ENCODE measurements at places on chromosomes 2 and 18.

GRCh38 chr2:151878655-151879563 is 50.7 kb upstream of the ARL5A start:
- no peak for DNase-seq

GRCh38 chr2:137977790-137978189 is 13.5 kb downstream of the HNMT start:
- DNase-seq, result no peak

DNA sequence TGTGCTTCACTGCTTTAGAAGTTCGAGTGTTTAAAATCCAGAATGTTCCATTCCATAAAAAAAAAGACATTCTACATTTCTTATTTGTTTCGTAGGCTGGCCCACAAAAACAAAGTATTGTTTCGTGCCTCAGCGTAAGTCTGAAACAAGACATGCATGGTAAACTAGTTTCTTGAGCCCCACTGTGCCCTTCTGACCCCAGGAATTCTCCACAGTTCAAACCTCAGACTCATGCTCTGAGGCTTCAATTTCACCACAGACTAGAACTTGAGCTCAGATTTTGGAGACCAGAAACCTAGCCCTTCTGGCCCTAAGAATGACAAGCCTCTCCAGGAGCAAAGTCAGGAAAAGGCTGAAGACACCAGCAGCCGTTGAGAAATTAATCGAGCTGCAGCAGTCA is 151.5 kb downstream of the SLC8A1 start:
- no peak for DNase-seq

GRCh38 chr2:84427235-84428138 is 31.6 kb downstream of the SUCLG1 start:
- DNase-seq, result no peak

DNA sequence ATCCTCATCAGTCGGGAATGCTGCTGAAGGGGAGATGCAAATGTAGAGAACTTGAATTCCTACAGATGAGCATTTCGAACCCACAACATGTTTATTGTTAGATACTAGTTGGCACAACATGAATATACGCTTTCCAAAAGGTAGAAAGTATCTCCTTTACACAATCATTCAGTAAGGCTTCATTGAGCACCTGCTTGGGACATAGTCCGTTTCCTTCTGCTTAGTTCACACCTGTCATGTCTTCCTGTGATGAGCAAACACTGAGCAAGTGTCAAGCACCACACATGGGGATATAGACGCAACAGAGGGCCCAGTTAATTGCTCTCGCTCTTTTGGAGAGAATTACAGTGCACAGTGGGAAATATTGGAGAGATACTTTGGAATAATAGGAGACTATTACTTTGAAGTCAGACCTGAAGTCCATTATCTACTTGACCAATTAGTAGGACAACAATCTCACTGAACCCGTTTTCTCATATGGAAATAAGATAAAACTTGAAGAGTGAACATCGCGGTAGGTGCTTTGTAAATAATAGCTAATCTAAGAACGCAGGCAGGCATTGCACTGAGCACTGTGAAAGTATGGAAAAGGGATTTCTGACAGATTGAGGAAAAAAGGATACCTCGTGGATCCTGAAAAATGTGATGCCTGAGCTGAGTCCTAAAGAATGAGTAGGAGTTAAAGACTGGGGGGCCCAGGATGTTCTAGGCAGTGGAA is 1.2 kb downstream of the CPSF3 start:
- DNase-seq, result no peak

DNA sequence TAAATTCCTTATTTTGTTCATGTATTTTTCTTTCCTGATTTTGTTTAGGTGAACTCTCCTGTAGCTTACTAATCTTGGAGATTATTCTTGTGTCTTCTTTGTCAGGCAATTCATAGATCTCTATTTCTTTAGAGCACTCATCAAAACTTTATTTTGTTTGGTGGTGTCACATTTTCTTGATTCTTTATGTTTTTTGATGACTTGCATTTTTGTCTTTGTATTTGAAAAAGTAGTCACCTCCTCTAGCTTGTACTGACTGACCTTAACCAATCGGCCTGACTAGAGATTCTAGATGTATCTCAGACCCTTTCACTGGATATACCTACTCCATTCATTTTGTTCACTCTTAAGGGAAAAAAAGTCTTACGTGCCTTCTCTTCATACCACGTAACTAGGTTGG is 986.3 kb upstream of the LRRTM1 start:
- no peak for DNase-seq

GRCh38 chr2:128526455-128526976 is 207.8 kb upstream of the HS6ST1 start:
- DNase-seq, result no peak

DNA sequence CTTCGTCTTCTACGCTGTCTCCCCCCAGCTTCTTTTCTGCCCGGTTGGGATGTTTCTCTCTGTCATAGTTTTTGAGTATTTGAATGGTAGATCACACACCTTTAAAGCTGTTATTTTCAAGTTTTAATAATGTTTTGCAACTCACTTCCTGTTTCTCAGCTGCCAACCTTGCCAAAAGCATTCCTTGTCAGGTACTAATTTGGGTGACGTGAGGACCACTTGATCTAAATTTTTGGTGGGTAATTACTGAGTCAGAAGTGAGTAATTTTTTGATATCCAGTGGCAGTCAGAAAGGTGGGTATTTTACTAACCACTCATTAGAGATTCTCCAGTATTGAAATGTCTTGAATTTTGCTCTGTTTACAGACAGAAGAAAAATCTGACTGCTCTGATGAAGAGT is 852.4 kb upstream of the FANCL start:
- no peak for DNase-seq

DNA sequence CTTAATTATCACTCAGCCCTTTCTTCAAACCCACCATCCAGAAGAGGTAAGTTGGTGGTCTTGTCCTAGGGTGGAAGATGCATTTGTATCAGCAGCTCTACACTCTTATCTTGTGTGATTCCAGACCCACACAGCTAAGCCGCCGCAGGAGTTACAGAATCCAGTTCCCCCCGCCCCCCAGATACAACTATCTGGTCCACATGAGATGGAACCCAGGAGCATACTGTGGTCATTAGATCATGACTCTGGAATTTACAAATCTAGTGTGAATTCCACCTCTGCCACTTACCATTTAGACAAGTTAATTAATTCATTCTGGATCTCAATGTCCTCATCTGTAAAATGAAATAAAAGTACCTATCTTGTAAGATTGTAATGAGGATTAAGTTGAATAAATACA is 486.4 kb downstream of the BCL11A start:
- DNase-seq, result no peak

DNA sequence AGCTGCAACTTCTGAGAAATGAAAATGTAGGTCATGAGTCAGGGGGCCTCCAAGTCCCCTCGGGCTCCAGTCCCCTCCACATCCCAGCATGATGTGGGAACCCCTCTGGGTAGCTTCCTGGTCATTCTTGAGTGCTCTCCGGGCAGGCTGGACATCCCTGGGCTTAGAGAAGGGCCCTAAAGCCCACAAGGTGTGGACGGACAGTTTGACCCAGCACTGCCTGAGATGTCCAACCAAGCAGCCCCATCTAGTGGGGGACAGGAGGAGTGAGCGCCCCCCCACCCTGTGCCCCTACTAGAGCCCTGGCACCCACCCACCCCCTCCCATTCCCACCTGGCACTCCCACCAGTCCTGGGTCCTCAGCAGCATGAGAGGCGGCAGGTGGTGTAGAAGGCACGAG is 46.0 kb downstream of the CYP27C1 start:
- no peak for DNase-seq

GRCh38 chr18:59001721-59002120 is 137.0 kb downstream of the ZNF532 start:
- no peak for DNase-seq

DNA sequence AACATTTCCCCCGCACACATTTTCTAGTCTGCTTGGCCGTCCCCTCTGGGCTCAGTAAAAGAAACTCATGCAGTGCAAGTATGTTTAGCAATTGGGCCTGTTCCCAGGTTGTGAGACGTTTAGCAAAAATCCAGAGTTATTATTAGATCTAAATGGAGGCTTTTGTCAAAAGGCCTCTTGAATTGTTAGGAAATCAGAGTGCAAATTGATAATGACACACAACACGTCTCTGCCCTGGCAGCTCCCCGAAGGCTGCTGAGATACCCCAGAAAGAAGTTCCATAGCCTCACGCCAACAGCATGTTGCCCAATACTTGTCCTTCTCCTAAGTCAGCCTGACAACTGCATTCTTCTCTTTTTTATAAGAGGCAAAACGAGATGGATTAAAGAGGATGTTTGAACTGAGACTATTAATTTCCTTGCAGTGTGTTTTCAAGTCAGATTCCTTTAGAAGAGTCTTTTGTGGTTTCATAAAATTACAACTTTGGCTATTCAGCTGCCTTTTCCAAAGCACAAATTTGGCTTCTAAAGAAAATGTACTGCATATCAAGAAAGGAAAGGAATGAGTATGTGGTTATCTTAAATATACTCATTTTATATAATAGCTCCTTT is 202.2 kb downstream of the TRIB2 start:
- no peak for DNase-seq

- DNase-seq, result no peak
Measured at GRCh38 chr2:15983496-15983895, 43.1 kb downstream of the MYCN start.

- DNase-seq, result no peak
Measured at GRCh38 chr18:72866901-72867745, 664 bp downstream of the NETO1 start.

DNA sequence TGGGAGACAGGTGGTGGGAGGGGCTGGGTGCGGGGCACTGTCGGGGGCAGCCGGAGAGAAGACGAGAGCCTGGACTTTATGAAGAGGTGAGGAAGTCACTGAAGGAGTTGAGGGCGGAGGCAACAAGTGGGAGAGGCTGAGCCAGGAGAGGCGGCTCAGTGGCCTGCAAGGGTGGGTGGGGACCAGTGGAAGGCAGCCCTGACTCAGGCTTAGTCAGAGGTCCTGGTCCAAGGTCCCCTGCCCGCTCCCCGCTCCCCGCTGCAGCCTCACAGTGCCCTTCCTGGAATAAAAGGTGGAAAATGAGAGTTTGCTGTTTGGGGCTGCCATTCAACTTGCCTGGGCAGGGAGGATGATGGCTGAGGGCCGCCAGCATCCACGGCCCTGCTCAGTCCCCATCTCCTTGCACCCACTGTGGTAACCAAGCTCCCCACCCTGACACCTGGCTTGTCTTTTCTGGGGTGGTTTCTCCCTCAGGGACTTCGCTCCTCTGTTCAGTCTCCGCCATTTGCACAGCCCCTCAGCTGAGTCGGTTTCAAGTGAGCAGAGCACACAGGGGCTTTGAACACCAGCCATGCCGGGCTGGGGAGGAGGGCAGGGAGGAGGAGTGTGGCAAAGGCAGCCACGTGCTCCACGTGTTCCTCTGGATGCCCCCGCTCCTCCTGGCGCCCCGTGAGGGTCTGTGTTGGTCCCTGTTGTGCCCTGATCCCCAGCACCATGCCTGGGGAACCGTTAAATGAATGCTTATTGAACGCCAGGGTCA is 13.7 kb upstream of the RALB start:
- DNase-seq, result no peak

DNA sequence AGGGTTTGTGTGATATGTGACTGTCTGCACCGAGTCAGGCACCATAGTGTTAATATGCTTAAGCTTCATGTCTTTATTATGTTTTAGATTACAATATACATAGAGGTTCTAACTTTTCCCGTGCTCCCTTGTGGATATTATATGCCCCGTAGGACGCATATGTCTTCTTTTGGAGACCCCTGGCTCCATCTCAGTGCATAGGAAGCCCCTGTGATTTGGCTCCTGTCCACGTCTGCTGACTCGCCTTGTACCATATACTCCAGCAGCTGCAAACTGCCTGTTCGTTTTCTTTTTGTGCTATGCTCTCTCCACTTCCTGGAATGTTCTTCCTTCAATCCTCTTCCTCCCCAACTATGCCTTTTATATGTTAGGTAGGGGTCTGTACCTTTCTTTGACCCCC is 110.9 kb downstream of the PTRHD1 start:
- DNase-seq, result no peak

GRCh38 chr2:72538486-72538885 is 287.3 kb downstream of the EXOC6B start:
- no peak for DNase-seq

- no peak for DNase-seq
Measured at GRCh38 chr2:144405982-144406788, 113.7 kb downstream of the ZEB2 start.

DNA sequence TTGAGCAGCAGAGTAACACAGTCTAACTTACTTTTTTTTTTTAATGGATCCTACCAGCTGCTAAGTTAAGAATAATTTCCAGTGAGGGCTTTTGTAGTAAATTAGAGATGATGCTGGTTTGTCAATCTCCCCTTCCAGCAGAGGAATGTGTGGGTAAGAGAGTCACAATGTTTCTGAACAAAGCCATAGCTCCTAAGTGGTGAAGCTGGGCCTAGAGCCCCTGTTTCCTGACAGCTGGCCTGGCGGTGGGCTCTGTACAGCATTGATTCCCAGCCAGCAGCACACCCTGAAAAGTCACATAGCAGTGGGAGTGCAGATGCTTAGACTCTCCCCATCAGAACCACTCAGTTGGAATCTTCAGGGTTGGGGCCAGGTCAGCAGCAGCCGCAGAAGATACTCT is 24.4 kb downstream of the CAPG start:
- no peak for DNase-seq

DNA sequence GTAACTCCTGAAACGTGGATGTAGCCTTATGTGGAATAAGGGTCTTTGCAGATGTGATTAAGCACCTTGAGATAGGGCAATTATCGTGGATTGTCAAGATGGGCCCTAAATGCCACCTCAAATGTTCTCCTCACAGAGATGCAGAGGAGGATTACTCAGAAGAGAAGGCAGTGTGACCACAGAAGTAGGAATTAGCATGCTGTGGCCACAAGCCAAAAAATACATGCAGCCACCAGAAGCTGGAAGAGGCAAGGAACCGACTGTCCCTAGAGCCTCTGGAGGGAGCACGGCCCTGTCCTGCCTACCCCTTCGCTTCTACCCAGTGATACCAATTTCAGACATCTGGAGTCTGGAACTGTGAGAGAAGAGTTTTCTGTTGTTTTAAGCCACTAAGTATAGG is 47.3 kb upstream of the MGAT5 start:
- DNase-seq, result no peak

GRCh38 chr2:7612969-7613368 is 695.8 kb downstream of the RNF144A start:
- DNase-seq, result no peak

- no peak for DNase-seq
Measured at GRCh38 chr18:75871596-75871995, 444.1 kb upstream of the SMIM21 start.

GRCh38 chr2:142037066-142037465 is 93.8 kb downstream of the LRP1B start:
- DNase-seq, result no peak

GRCh38 chr18:45834306-45834705 is 8.8 kb downstream of the SIGLEC15 start:
- DNase-seq, result no peak

DNA sequence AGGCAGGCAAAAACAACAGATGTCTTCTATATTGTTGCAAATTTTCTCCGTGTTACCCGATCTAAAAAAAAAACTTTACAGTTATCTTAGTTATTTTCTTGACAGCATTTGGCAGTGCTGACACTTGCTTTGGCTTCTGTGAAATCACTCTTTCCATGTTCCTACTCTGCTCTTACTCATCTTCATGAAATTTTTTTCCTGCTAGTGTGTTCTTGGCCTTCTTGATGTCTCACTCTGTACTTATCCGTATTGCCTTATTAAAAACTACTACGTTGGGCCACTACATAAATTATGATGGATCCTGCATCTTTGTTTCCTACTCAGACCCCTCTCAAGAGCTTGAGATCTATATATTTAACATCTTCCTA is 134.4 kb downstream of the IKZF2 start:
- no peak for DNase-seq
